ENCODE measurements at places on chromosomes 2 and 18. TPM values are rescaled to one million over a fixed set of nuclear protein-coding genes. Genes with fewer than 3 reads are reported as not detected.

Gene SCN9A
- 1.6 TPM for polyA plus RNA-seq

Gene GAD1
- 0.15 TPM for polyA plus RNA-seq

Gene LYPD6
- 1.2 TPM for polyA plus RNA-seq

Gene RNASEH1
- polyA plus RNA-seq = 8.2 TPM

Gene RTP5
- polyA plus RNA-seq = not detected

Gene PMAIP1
- polyA plus RNA-seq = 1.4 TPM
